ENCODE measurements at places on chromosomes 13 and 19.

- no peak for DNase-seq
- H3K4me3 ChIP-seq: peak overlapping the region; percentile 95
- H3K4me1 ChIP-seq: peaks cover 3% of the 10 kb centered on the region
- no peaks in the 10 kb centered on the region for H3K27me3 ChIP-seq
Measured at GRCh38 chr19:37077501-37077933, 716 bp upstream of the ZNF420 start.

GRCh38 chr13:55230570-55230908, 1910.2 kb upstream of the PRR20A start:
- no peaks in the 10 kb centered on the region for H3K36me3 ChIP-seq
- DNase-seq: no peak
- no peak overlapping the region for H3K27ac ChIP-seq

GRCh38 chr19:53511933-53512374, 26.0 kb upstream of the ZNF331 start:
- H3K4me1 ChIP-seq: peaks cover 7% of the 10 kb centered on the region
- no peak overlapping the region for H3K4me3 ChIP-seq
- no peaks in the 10 kb centered on the region for H3K36me3 ChIP-seq
- peaks cover 3% of the 10 kb centered on the region for H3K27me3 ChIP-seq
- H3K27ac ChIP-seq: no peak overlapping the region

- peaks cover 12% of the 10 kb centered on the region for H3K4me1 ChIP-seq
Measured at GRCh38 chr13:43877326-43877725, 2.2 kb downstream of the CCDC122 start.

DNA sequence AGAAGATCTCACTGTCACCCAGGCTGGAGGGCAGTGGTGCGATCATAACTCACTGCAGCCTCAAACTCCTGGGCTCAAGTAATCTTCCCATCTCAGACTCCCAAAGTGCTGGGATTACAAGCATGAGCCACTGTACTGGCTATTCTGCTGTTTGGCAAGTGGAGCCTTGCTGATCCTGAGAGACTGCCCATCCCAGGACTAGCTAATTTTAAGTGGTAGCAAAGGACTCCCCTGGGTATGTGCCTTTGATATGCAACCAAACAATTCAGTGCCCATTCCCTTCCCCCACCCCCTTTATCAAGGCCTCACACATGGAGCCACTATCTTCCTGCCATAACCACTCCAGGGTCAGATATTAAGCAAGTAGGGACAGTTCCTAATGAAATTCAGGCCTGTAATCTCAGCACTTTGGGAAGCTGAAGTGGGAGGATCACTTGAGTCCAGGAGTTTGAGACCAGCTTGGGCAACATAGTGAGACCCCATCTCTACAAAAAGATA, 17.0 kb upstream of the ZNF460 start:
- no peak overlapping the region for H3K27ac ChIP-seq
- peaks cover 19% of the 10 kb centered on the region for H3K36me3 ChIP-seq
- DNase-seq: no peak
- no peaks in the 10 kb centered on the region for H3K4me1 ChIP-seq
- no peak overlapping the region for H3K4me3 ChIP-seq

- H3K4me1 ChIP-seq: no peaks in the 10 kb centered on the region
- DNase-seq: no peak
- H3K4me3 ChIP-seq: no peak overlapping the region
- no peaks in the 10 kb centered on the region for H3K36me3 ChIP-seq
- H3K27me3 ChIP-seq: peaks cover 10% of the 10 kb centered on the region
- H3K27ac ChIP-seq: no peak overlapping the region
Measured at GRCh38 chr19:15038294-15038693, 11.0 kb upstream of the CASP14 start.

GRCh38 chr13:28410096-28410495, 84.8 kb downstream of the FLT1 start:
- peaks cover 15% of the 10 kb centered on the region for H3K4me1 ChIP-seq
- no peaks in the 10 kb centered on the region for H3K27me3 ChIP-seq
- no peak for DNase-seq
- no peaks in the 10 kb centered on the region for H3K36me3 ChIP-seq
- H3K4me3 ChIP-seq: no peak overlapping the region

GRCh38 chr19:57954996-57955395, 7.5 kb upstream of the ZNF256 start:
- H3K27ac ChIP-seq: no peak overlapping the region
- no peak for DNase-seq
- H3K27me3 ChIP-seq: no peaks in the 10 kb centered on the region
- no peak overlapping the region for H3K4me3 ChIP-seq

DNA sequence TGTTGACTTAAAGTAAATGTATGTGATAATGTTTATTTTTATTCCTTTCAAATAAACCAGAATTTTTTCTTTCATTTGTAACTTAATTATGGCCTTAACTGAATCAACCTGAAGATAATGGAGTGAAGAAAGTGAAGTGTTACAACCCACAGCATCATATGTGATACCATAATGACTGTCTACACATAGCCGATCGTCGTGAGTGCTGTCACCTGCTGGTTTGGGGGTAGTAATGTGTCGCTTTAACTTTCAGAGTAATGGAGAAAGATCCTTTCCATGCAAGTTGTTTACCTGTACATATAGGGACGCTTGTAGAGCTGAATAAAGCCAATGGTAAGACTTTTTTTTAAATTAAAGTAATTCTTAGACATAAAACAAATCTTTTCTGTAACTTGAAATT, 9.9 kb downstream of the CDC16 start:
- no peak for DNase-seq
- no peak overlapping the region for H3K27ac ChIP-seq
- no peak overlapping the region for H3K4me3 ChIP-seq
- no peaks in the 10 kb centered on the region for H3K4me1 ChIP-seq
- H3K27me3 ChIP-seq: no peaks in the 10 kb centered on the region
- H3K36me3 ChIP-seq: peaks cover 27% of the 10 kb centered on the region

DNA sequence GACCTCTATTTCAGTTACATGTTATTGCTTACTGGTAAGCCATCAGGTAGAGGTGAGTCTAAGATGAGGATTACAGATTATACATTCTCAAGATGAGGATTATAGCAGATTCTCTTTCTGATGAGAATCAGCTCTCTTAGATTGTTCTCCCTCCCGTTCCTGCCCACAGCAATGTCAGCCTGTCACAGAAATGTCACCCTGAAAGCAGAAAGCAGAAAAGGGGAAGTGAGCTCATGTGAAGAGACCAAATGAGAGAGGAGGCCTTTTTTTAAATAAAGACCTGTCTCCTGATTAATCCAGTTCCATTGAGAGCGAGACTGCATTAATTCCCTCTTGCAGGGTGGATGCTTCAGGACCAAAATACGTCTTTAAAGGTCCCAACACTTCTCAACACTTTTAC, 445.6 kb downstream of the KCTD12 start:
- H3K27me3 ChIP-seq: no peaks in the 10 kb centered on the region
- DNase-seq: no peak
- H3K27ac ChIP-seq: no peak overlapping the region
- no peaks in the 10 kb centered on the region for H3K4me1 ChIP-seq
- no peaks in the 10 kb centered on the region for H3K36me3 ChIP-seq

- H3K4me1 ChIP-seq: no peaks in the 10 kb centered on the region
- DNase-seq: no peak
- no peaks in the 10 kb centered on the region for H3K36me3 ChIP-seq
- H3K4me3 ChIP-seq: no peak overlapping the region
- H3K27me3 ChIP-seq: no peaks in the 10 kb centered on the region
Measured at GRCh38 chr13:84661718-84662117, 779.4 kb upstream of the SLITRK1 start.

DNA sequence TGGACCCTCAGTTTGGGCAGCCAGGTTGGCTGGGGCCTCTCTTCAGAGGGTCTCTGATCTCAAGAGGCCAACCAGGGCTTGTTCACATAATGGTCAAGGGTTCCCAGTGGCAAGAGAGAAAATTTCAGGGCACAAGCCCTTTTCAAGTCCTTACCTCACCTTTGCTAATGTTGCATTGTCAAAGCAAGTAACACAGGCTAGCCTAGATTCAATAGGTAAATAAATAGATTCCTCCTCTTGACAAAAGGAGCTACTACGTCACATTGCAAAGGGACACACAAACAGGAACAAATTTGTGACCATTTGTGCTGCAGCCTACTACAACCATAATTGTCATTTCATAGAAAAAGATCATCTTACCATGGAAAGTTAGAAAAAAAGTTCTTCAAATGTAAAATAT, 33.9 kb upstream of the FRY start:
- peak overlapping the region; percentile 72 for H3K27ac ChIP-seq
- no peak for DNase-seq
- H3K4me3 ChIP-seq: no peak overlapping the region
- H3K27me3 ChIP-seq: no peaks in the 10 kb centered on the region

DNA sequence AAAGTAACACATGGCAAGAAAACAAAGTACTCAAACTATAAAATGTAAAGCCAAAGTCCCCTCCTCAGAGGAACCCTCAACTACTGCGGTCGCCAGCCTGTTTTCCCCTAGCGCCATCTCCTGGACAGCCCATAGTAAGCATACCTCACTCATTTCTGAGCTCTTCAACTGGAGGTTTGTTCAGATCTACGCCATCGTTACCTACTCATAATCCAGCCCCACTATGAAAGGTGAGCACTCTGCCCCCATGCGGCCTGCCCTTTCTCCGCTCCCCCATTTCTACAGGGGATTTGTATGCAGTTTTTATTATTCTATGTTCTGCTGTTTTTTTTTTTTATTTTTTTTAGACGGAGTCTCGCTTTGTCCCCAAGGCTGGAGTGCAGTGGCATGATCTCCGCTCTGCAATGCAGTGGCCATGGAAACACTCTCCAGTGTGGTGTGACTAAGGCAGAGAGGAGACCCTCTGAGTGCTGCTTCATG, 26.2 kb downstream of the OPA3 start:
- no peak for DNase-seq
- no peaks in the 10 kb centered on the region for H3K27me3 ChIP-seq
- peak overlapping the region; percentile 53 for H3K27ac ChIP-seq
- no peak overlapping the region for H3K4me3 ChIP-seq
- no peaks in the 10 kb centered on the region for H3K36me3 ChIP-seq
- H3K4me1 ChIP-seq: peaks cover 13% of the 10 kb centered on the region

- no peaks in the 10 kb centered on the region for H3K36me3 ChIP-seq
- peaks cover 70% of the 10 kb centered on the region for H3K27me3 ChIP-seq
- peaks cover 13% of the 10 kb centered on the region for H3K4me1 ChIP-seq
- no peak overlapping the region for H3K27ac ChIP-seq
- no peak for DNase-seq
Measured at GRCh38 chr19:53904909-53905308, 4.2 kb upstream of the CACNG7 start.

GRCh38 chr19:45955905-45956608, 17.6 kb downstream of the NOVA2 start:
- H3K4me1 ChIP-seq: no peaks in the 10 kb centered on the region
- no peak overlapping the region for H3K27ac ChIP-seq
- no peak overlapping the region for H3K4me3 ChIP-seq
- peaks cover 43% of the 10 kb centered on the region for H3K27me3 ChIP-seq

- no peak overlapping the region for H3K4me3 ChIP-seq
- H3K36me3 ChIP-seq: no peaks in the 10 kb centered on the region
- peak; percentile 53 for DNase-seq
- no peaks in the 10 kb centered on the region for H3K4me1 ChIP-seq
Measured at GRCh38 chr19:51458899-51459505, 748 bp upstream of the SIGLEC8 start.

DNA sequence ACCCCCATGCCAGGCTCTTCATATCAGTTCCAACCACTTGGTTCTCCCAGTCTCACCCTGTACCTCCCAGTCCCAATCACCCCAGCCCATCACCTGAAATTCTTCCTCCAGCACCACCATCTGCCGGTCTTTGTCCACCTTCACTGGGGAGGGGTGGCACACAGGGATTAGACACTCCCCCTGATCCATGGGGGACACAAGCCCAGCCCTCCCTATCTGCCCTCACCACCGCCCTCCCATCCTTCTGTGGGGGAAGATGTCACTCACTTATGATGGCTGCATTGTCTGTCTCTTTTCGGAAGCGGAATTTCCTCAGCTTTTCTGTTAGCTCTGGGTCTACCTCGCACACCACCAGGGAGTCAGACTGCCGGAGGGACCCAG, 685 bp downstream of the GMFG start:
- H3K27ac ChIP-seq: no peak overlapping the region
- no peak overlapping the region for H3K4me3 ChIP-seq
- no peaks in the 10 kb centered on the region for H3K36me3 ChIP-seq
- DNase-seq: no peak

DNA sequence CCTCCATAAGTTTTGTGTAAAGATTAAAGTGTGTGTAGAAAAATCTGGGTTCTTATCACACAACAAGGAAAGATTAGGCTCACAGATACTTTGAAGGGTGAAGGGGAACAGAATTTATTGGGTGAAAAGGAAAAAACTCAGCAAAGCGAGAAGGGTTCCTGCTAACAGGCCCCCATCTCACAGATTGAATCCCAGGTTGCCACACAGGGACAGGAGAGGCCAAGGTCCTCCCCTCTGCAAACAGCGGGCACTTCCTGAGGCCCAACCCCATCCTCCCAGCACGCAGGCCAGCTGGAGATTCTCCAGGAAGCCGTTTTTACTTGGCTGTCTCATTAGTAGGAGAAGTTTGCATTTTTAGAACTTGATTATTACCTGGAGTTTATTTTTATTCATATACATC, 15.2 kb upstream of the ERCC5 start:
- no peak overlapping the region for H3K4me3 ChIP-seq
- H3K27me3 ChIP-seq: no peaks in the 10 kb centered on the region
- H3K27ac ChIP-seq: no peak overlapping the region

- H3K4me3 ChIP-seq: no peak within 1 kb of the TSS
- DNase-seq: no peak
- peaks cover 36% of the 10 kb centered on the region for H3K27me3 ChIP-seq
- no peak within 1 kb of the TSS for H3K27ac ChIP-seq
- no peaks in the 10 kb centered on the region for H3K4me1 ChIP-seq
Measured at GRCh38 chr19:41796362-41796761, at the start of gene CEACAM3. Gene CEACAM3, plus strand, starts transcription at chr19:41796587. Its CDS starts 91 bp downstream, at chr19:41796678.

- no peak for DNase-seq
- peak overlapping the region; percentile 74 for H3K4me3 ChIP-seq
- H3K27ac ChIP-seq: no peak overlapping the region
- H3K27me3 ChIP-seq: peaks cover 21% of the 10 kb centered on the region
- no peaks in the 10 kb centered on the region for H3K36me3 ChIP-seq
Measured at GRCh38 chr13:97018029-97018819, 23.9 kb upstream of the OXGR1 start.

DNA sequence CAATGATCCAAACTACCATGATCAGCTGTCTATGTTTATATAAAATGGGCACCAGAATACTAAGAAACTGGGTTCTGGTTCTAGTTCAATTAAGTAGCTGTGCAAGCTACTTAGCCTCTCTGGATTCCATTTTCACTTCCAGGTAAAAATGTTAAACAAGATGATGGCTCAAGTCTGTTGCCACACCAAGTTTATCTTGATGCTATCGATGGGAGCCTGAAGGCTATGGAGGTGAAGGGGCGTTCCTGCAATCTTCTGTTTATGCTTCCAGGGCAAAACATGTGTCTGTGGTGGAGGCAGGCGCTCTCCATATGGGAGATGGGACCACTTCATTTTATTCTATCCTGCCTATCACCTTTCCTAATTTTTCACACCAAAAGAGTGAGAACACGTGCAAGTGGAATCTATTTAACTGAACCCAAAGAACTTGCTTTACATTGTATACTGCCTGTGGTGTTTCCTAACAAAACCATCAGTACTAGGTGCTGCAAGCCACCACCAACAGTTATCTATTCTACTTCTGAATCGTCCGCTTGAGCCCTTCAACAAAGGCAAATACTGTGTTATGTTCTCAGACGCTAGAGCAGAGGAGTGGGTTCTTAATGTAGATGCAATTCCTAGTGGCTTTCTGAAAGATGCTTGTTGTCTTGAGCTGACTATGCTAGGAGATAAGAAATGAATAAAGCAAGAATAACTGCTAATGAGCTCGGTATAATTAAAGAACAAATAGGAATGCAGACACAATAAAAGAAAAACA, 70.9 kb downstream of the DOCK9 start:
- H3K27ac ChIP-seq: no peak overlapping the region
- H3K4me3 ChIP-seq: no peak overlapping the region
- H3K27me3 ChIP-seq: no peaks in the 10 kb centered on the region
- peaks cover 14% of the 10 kb centered on the region for H3K36me3 ChIP-seq

Data from type B pancreatic cell (in vitro differentiated cells).